Inflammatory macrophage treated with lipopolysaccharide for 4 hours (primary cell): ENCODE measurements at places on chromosomes 16 and 17.

GRCh38 chr17:36977066-36977465, 28.3 kb downstream of the AATF start:
- DNase-seq: no peak

DNA sequence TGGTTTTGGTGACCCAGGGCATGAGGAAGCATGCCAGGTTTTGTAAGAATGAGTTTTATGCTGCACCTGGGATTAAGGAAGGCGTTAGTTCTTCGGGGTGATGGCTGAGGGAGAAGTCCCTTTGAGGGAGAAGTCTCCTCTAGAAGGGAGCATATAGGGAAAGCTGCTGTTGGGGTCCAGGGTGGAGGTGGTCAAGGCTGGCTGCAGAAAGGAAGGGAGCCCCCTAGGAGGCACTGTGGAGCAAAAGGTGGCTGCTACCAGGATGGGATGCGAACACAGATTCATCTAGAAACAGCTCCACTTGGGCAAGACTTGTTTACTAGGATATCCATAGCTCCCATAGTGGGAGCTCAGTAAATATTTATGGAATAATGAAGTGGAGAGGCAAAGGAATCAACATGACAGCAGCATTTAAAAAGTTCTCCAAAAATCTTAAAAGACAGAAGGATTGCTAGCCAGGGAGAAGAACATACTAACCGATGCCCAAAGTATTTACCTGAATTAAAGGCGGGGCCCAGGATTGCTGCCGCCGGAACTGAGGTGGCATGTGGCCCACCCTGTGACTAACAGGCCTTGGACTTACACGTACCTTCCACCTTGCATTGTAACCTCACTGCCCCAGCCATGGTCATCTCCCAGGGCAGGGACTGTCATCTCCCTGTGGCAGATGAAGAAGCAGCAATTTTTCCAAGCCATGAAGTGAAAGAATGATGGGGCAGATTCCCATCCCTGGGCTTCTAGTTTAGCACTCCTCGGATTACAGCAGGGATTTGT, 7.1 kb upstream of the LPCAT2 start:
- no peak for DNase-seq

- no peak for DNase-seq
Observed at GRCh38 chr17:66960613-66961012, 3.9 kb upstream of the CACNG4 start.

- no peak for DNase-seq
Observed at GRCh38 chr16:16933861-16934260, 536.9 kb downstream of the XYLT1 start.

GRCh38 chr16:468068-468821, 42.8 kb downstream of the RAB11FIP3 start:
- no peak for DNase-seq

- DNase-seq: no peak
Observed at GRCh38 chr17:58318627-58319172, 9.9 kb downstream of the TSPOAP1 start.

- DNase-seq: no peak
Observed at GRCh38 chr17:49514071-49514721, 19.1 kb downstream of the NGFR start.

DNA sequence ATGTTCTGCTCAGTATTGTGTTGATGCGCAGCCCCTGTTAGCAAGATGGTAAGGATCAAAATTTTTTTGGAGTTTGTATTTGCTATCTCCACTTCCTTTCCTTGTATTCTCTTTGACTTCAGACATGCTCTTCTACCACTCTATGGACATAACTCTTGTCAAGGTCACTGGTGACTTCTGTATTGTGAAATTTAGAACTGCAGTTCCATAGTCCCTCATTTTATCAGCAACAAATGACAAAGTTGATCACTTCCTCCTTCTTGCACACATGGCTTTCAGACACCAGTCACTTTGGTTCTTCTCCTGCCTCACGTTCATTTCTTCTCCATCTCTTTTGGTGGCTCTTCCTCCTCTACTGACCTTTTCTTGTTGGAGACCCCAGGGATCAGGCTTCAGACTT, 21.1 kb downstream of the COX11 start:
- DNase-seq: no peak

- no peak for DNase-seq
Observed at GRCh38 chr17:48570325-48571023, 7.7 kb downstream of the HOXB4 start.

DNA sequence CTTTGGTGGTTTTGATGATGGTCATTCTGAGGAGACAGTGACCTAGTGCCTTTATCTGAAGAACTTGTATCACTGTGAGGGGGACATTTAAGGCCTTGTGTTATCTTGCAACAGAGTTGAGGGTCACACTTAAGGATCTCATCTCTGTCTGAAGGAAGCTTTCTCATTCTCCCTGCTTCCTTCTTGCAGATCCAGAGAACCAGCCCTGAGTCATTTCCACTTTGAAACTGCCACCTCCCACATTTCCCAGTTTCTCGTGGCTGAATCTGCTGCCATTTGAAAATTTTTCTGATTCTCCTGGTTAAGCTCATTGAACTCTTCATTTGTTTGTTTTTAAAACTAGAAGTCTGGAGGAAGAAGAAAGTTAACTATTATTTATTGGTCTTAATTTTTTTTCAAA, 190.2 kb upstream of the CDH11 start:
- DNase-seq: no peak

GRCh38 chr17:80129006-80129565, 17.8 kb downstream of the EIF4A3 start:
- DNase-seq: no peak

DNA sequence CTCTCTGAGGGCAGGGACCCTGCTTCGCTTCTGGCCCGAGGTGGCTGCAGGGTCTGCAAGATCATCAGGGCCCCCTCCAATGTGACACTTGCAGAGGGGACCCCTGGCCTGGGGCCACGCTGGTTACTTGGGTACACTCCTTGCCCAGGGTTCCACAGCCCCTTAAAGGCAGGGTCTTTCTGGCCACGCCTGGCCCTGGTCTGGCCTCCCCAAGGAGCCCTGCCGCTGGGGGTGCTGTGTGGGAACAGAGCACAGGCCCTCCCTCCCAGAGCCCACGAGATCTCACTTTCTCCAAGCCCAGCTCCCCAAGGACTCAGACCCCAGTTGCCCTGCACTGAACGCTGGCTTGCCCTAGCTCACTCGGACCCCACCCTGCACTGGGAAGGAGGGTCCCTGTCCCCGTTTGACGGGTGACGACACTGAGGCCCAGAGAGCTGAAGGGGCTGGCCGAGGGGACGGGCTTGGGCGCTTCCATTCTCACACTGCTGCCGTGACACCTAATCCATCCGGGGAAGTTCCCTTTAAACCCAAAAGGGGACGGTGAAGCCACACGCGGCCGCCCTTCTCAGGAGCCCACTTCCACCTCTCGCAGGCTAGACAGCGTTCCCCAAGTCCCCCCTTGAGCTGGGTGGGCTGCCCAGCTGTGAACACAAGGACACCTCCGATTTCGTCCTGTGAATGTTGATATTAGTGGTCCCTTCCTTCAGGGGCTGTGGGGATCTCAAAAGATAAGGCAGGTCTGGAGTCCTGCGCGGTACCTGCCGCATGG, 26.9 kb upstream of the OSGIN1 start:
- no peak for DNase-seq
